ENCODE measurements at places on chromosomes 7 and 10.
A peak's percentile ranks its signal among the peaks of the same experiment; 100 is the strongest.

DNA sequence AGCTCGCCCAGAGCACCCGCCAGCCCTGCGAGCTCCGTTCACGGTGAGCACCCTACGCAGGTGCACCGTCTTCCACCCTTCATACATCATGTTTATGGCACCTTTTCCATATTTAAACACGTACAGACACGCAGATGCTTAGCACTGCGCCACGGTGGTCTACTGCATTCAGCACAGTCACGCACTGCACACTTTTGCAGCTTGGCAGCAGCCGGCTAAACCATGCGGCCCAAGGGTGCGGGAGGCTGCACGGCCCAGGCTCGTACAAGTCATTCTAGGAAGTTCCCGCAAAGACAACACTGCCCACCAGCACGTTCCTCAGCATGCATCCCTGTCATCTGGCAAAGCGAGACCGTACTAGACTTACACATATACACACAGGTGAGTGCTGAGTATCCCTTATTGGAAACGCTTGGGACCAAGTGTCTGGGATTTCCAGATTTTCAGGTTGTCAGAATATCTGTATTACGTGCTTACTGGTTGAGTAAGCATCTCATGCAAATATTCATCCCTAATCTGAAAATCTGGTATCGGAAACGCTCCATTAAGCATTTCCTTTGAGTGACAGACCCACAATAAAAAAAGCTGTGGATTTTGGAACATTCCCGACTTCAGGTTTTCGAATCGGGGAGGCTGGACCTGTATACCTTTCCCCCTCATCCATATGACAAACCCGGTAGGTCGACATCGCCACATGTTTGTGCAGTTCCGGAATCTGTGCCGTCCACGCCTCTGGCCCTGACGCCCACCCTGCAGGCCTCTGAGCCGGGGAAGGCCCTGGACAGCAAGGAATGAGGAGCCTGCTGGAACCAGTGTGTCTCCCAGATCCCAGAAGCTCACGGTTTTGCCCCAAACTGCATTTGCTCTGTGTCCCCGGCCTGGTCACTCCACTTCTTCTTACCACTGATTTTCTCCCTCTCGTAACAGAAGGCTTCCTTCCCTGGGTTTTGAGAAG, 222.2 kb downstream of the ELFN1 start:
- no peak for DNase-seq

- DNase-seq = no peak
Measured at GRCh38 chr10:35058134-35058533, 32.0 kb downstream of the CUL2 start.

- no peak for DNase-seq
Measured at GRCh38 chr7:38846280-38846679, 62.7 kb downstream of the VPS41 start.

DNA sequence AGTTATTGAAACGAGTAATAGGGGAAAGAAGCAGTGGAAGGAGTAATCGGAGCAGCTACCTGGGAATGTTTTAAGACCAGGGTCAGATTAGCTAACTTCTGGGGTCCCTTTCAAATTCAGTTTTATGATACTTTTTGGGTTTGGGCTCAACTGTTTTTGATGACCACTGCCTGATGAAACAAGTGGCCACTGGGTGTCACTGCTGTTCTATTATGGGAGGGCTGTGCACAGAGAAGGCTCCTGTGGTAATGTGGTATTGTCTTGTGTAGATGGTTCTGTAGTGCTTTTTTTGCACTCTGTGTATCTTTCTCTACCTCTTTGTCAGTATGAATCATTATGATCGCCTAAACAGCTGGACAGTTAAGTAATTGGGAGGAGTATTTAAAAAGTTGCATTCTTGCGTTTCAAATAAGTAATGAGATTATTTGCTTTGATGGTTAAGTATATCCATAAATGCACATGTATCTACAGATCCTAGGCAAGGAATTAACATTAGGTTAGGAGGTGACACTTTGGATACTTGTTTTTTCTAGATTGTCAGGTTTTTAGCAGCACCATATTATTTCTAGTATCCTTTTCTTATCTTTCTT, 128.4 kb downstream of the ABCA13 start:
- peak; percentile 23 for DNase-seq

GRCh38 chr10:36647540-36647939, 477.9 kb upstream of the ANKRD30A start:
- DNase-seq = no peak

DNA sequence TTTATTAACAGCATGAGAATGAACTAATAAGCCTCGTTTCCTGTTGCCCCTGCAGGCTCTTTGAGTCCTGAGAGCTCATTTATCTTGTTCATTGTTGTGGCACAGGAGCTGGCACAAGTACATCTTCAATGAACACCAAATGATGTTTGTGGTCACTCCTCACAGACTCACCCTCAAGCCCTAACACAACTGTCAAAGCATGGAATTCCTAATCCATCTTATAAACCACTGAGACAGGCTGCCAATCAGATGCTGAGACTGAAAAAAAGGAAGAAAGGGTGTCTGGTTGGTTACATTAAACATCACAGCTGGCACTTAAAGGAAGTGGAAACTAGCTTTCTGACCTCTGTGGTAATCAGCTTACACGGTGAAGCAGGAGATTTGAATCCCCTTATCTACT, 7.7 kb upstream of the CCDC172 start:
- DNase-seq = no peak

- no peak for DNase-seq
Measured at GRCh38 chr10:116286626-116287200, 13.7 kb upstream of the GFRA1 start.

DNA sequence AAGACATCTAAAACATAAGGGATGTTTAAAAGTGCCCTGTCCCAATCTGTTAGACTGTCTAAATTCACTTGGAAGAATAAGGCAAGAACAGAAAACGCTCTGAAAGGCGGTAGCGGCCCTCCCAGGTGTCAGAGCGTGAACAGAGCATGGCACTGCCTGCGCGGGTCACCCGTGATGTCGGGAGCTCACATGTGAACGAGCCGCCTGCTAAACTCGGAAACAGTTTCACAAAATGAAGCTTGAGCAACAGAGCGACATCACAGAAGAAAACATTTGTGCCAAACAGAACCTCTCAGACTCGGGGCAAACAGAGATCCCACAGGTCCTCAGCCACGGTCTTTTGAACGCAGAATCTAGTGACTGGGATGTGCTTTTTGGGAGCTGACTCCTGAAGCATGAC, 12.8 kb downstream of the BRI3 start:
- no peak for DNase-seq

DNA sequence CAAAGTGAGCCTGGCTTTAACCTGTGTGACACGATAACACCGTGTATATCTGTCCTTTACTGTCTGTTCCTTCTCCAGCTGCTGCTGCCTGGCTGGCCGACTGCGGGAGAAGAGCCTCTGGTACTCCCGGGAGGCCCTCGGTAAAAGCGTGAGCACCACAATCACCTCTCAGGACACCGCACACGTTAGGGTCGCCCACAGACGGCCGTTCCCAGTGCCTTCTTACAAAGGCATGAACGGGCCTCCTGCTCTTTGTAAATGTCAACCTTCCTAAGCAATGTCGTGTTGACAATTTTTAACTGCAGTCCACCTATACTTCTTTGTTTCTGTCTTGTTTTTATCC, 177.6 kb downstream of the DIP2C start:
- DNase-seq = no peak

GRCh38 chr7:17046259-17046658, 164.5 kb upstream of the AGR3 start:
- no peak for DNase-seq

DNA sequence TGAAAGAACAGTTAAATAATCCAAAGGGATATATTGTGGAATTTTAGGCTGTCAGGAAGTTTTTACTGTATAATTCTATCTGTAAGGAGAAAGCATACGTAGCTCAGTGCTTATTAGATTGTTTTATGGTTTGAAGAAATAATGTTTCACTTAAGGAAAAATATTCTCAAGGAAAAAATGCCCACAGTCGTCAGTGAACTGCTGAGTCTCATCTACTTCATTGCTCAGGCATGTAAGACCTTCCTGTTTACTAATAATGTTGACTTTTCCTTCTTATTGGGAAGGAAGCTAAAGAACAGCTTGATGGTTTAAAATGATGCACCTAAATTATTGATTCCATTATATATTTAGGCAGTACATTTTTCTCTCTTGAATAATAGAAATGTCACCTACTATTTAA, 304.2 kb downstream of the SDK1 start:
- no peak for DNase-seq

GRCh38 chr7:37332243-37333016, 116.2 kb downstream of the ELMO1 start:
- DNase-seq = no peak

GRCh38 chr7:90666186-90666585, 70.1 kb downstream of the CDK14 start:
- no peak for DNase-seq

DNA sequence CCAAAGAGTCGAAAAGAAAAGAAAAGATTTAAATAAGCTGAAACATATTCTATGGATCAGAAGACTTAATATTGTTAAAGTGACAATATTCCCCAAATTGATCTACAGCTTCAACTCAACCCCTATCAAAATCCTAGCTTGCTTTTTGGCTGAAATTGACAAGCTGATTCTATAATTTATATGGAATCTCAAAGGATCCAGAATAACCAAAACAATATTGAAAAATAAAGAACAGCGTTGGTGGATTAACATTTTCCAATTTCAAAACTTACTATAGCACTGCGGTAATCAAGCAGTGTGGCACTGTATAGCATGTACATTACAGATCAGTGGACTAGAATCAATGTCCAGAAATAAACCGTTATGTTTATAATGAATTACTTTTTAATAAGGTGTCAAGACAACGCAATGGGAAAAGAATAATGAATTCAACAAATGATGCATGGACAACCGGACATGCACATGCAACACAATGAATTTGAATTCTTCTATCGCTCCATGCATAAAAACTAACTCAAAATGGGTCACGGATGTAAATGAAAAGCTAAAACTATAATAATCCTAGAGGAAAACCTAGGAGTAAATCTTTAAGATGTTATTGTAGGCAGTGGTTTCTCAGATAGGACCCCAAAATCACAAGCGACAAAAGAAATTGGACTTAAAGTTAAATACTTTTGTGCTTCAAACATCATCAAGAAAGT, 1.6 kb upstream of the ALOX5 start:
- no peak for DNase-seq

DNA sequence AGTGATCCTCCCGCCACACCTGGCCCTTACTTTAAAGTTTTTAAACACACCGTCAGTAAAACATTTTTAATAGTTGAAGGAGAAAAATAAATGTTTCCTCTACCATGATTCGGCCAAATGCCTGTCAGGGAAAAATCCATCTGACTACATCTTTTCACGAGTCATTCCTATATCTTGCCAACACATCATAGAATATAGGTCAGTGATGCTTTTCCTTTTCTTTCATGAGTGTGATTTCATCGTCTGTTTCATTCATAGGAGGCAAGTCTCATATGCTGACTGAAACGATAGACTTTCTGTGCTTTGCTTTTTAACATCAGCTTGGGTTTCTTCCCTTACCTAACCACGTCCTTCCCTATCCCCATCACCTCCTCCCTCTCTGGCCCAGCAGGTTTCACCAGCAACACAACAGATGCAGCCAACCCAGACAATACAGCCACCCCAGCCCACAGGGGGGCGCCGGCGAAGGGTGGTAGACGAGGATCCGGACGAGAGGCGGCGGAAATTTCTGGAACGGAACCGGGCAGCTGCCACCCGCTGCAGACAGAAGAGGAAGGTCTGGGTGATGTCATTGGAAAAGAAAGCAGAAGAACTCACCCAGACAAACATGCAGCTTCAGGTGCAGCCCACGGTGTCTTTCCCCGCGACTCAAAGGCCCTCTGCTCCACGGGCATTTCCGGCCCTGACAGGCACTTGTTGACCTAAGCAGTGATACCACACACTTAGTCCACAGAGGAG, 149.2 kb downstream of the TRIL start:
- no peak for DNase-seq

DNA sequence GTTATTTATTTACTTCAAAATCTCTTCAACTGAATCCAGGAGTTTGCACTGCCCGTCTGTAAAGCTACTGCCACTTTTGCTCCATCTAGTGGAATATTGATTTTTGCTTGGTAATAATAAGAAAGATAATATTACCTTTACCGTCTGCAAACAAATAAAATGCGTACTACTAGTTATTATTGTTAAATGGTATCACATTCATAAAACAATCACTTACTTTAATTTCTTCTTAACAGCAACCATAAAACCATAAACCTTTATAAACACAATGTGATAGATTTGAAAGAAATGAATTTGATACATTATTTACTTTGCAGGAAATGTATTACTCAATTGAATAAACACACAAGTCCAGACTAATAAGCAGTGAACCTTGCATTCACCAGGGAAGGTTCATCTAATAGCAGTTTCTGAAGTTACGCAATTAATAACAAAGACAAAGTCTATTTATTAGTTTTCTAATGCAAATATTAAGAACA, 6.4 kb downstream of the AGMO start:
- no peak for DNase-seq

GRCh38 chr10:69684020-69684980, 54.3 kb downstream of the FAM241B start:
- DNase-seq = no peak

DNA sequence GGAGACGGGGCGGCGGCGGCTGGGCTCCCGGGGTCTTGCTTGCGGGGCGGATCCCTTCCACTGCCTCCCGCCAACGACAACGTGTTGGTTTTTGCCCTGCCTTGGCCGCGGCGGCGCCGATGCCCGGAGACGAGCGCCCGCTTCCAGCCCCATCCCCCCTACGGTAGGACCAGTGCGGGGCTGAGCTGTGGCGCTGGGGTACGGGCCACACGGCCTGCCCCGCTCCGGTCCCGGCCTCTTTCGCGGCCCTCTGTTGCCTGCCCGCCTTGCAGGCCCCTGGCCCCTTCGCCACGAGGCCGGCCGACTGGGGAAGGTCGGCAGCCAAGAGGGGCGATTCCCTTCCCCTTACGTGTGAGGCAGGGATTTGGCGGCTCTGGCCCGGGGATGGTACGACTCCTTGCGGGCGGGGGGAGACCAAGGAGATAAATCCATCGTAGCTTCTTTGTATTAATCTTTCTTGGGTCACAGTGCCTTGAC, 488 bp downstream of the EIF4H start:
- DNase-seq = no peak

GRCh38 chr7:128989961-128990360, 52.2 kb downstream of the IRF5 start:
- no peak for DNase-seq

GRCh38 chr10:17655009-17655408, 11.1 kb downstream of the STAM start:
- no peak for DNase-seq

DNA sequence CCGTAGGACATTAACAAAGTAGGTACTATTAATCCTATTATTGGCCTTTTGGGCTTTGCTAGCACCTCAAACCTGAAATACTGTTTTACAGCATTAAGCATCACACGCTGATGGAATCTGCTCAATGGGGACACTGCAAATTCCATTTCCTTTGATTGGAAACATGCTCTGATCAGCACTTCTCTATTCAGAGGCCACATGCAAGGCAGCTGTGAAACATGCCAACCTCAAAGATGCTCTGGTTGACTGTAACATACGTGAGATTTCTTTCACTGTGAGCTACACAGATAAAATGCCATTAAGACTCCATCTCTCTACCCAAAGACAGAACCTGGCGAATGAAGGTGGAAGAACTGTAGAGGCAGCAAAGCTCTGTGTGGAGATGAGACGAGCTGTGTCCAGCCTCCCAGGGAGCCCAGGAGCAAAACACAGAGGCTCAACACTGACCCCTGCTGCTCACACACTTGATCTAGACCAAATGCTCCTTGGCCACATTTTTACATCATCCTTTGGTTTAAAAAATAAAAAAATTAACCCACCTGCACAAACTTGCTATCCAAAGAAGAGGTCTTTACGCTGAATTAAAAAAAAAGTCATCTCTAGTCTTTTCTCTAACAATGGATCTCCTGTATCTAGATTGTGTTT, 8.0 kb downstream of the RSU1 start:
- peak; percentile 64 for DNase-seq

Data from stimulated activated naive CD8-positive, alpha-beta T cell treated with anti-CD3 and anti-CD28 coated beads, Interleukin-15, amount 100 ng/mL, for 72 hours (primary cell).